Lung (tissue), 17 donors: ENCODE measurements at places on chromosomes 3 and 15.

GRCh38 chr3:151979906-151980305, 106.5 kb downstream of the SUCNR1 start:
- no peak for DNase-seq

DNA sequence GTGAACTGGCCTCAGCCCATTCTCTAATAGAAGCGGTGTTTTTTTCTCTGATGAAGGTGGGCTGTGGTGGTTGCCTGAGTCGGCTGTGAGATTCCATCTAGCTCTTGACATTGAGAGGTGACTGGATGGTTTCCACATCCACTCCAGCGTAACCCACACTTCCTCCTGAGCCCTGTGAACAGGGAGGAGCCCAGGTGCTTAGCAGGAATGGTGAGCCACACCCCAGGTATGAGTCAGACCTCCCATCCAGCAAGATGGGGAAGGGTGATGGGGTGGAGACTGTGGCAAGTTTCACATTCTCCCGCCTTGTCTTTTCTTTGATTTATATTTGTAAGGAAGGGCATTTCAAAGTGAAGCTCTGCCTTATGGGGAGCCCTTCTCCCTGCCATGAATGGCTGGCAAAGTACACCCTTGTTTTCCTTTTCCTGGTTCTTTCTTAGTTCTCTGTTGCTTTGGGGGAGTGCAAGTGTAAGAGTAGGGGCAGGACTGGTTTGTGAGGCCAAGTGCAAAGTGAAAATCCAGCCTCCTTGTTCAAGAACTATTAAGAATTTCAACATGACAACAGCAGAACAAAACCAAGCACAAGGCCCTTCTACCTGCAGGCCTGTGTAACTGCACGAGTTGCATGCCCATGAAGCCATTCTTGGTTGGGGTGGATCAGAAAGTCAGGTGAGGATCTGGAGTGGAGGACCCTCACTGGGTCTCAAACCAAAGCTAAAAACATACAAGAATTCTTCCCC, 4.6 kb upstream of the TPRG1 start:
- no peak for DNase-seq

- no peak for DNase-seq
These were observed 56.8 kb upstream of the ABI3BP start for GRCh38 chr3:101050046-101050445.

DNA sequence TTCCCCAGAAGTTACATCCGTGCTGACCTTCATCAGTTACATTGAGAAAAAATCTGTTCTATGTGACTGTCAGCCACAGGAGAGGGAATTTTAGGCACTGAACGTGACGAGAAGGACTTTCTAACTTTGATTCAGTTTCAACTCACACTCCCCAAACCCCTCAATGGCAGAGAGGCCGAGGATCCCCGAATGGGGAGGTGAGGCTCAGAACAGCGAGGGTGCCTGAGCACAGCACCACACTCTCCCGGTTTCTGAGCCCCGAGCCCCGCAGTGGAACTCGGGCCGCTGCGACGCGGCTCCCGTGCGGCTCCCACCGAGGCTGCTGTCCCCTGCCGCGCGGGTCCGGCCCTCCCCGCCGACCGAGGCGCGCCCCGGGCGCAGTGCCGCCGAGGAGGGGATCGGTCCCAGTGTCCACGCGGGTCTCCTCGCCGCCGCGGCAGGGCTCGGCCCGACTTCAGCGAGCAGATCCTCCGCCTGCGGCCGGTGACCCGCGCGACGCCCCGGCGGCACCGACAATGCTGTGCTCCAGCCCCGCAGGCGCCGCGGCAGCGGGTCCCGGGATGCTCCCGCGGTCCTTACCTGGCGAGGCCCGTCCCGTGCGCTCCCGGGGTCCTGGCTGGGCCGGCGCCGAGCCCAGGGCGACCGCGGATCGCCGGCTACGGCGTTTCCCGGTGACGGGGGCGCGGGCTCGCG, 439 bp downstream of the CTXND1 start:
- DNase-seq, result peak; percentile 38

DNA sequence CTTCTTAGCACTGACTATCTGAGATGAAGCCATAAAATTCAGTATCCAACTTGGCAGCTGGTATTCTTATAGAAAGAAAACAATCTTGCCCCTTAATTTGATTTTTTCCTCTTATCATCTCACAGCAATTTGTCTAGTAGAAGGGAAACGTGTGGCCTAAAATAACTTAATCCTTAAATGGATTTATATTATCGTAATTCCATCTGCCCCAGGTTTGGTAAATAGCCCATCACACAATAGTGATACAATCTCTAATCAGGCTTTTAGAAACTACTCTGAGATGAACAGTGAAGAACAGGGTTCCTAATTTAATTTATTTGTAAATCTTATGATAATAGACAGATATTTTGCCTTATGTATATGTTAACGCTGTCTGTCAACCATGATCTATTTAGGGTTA, 24.8 kb downstream of the PEX5L start:
- no peak for DNase-seq

DNA sequence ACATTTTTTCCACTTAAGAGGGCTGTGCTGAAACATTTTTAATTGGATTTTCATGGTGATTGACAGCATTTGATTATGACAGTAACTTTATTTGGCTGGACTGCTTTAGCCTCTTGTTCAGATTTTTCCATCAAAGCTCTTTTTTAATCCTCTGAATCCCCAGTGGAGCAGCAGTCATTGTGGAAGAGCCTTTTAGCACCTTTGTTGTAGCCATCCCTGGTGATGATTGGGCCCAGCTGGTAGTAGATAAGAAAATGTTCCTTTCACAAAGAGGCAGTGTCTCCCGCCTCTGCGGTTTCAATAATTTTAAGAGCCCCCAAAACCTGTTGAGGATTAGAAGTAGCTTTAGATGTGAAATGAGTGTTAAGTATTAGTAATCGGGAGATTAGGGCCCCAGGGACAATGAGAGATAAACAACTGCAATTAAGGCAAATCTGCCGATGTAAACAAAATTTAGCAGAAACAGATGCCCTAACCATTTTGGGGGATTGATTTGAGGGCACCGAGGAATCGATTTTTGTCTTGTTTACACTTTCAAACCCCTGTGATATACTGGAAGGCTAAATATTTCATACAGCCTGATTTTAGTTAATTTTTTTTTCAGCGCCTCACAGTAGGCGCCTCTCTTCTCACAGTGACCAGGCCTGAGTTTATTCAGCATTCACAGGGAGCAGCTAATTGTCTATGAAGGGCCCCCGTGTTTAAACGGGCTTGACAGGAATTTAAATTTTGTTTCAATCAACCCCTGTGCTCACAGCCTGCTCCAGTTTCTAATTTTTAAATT, 43.2 kb upstream of the SKOR1 start:
- DNase-seq, result no peak

- peak; percentile 23 for DNase-seq
These were observed 2.2 kb downstream of the FURIN start for GRCh38 chr15:90870354-90871138.

DNA sequence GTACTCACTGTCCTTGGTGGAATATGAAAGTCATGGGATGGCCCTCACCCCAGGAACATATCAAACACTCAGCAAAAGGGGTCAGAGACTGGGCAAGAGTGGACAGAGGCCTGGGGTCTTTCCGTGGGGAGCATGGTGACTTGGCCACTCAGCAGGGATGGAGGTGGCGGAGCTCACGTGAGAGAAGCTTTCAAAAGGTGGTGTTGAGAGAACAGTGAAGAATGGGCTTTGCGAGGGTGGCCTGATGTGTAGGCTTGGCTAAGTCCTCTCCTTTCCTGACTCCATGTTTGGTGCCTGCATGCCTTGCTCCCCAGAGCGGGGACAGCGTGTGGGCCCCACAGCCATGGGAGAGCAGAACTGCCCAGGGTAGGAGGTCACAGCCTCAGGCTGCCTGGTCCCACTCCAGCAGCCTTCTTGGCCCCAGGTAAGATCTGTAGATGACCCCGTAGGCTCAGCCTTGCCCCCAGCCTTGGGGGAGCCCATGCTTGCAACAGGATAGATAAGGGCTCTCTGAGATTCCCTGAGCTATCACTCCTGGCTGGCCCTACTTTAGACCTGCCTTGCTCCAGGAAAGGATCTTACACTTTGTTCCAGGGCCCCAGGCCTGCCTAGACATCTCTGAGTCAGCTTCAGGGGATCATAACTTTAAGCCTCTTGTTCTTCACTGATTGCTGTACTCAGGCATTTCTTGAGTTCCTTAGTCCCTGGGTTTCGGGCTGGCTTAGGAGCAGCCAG, 17.0 kb downstream of the RPLP1 start:
- no peak for DNase-seq

DNA sequence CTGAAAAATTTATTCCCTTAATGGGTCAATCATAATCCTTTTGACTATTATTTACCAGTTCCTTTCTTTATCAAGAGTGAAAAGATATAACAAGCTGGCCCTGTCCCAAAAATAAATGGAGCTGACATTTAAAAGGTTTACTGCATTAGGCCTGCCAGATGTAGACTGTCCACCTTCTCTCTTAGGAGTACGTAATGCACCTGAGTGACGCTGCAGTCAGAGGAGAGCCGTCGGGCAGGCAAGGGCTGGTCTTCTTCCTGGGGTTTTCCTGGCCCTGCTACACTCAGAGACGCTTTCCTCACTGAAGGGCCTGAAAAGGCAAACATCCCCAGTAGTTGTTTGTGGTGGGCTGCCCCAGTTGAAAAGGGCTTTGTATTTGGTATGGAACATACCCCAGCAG, 27.6 kb downstream of the NEK4 start:
- no peak for DNase-seq

DNA sequence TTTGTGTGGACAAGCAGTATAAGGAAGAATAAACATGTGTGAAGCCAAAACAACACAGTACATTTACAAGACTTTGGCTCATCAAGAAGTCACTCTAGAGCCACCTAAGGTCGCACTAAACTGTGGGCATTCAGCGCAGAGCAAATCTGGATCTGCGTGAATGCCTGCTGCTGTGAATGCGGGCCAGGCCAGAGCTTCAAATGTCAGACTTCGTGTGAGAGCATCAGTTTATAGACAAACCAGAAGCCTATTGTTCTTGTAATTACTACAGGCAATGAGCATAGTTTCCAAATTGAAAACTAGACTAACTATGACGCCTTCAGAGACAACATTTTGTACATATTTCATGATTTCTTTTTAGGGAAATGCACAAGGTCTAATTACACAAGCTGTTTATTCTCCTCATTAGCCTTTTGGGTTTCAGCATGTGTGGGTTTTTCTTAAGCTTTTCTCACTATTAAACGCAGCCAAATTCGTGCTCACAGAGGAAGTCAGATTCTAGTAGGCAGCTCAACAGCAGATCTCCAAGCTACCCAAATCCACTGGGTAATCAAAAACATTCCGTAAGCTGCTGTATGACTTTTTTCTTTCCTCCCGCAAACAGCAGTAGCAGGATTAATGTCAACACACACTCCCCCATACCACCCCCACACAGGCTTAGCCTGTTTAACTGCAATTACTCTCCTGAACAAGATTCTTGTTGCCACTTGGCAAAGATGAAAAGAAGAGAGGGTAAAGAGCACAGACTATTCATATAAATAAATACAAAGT, 84.5 kb upstream of the SETMAR start:
- DNase-seq, result peak; percentile 55
